ENCODE measurements at places on chromosomes 5 and 9.

GRCh38 chr5:3195994-3196393, 399.6 kb upstream of the IRX1 start:
- no peak for DNase-seq

GRCh38 chr5:112146323-112147226, 272.5 kb downstream of the EPB41L4A start:
- peak; percentile 35 for DNase-seq

DNA sequence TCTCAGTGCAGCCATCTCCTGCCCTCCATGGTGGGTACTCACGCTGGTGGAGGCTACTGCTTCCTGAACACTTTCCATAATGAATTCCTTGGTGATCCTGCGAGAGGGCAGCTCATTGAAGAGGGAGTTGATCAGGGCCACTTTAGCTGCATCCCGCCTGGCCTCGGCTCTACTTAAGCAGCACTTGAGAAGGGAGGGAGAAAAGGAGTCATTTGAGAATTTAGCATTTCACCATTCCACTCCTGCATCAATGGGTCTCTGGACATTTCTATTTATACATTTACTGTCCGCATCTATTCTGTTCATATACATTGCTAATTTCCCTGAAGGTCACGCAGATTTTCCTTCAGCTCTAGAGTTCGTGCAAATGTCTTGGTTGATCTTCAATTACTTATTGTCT, 35.1 kb downstream of the LIX1 start:
- no peak for DNase-seq

DNA sequence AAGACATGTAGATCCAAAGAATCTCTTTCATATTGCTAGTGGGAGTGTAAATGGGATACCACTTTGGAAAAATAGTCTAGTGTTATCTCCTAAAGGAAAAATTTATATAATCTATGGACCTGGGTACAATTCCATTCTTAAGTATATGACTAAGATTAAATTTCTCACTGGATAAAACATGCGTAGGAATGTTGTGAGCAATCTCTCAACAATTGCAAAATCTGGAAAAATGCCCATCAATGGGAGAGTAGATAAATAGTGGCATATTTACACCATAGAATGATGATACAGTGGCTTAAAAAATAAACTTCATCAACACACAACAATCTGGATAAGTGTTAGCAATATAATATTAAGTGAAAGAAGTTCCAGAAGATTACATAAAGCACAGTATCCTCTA, 469.5 kb downstream of the MAN2A1 start:
- no peak for DNase-seq

DNA sequence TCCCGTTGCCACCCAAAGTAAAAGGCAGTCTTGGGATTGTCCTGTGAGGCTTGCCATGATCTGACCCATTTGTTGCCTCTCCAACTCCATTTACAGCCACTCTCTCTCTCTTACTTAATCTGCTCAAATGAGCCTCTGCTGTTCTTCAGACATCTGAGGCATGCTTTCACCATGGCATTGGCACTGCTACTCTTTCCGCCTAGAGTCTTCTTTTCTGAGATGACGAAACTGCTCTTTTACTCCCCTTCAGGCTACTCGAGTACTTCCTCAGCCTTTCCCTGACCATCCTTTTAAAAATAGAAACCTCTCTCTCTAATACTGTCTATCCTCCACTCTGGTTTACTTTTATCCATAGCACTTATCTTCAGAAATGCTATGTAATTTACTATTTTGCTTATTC, 9.0 kb downstream of the FOCAD start:
- DNase-seq: no peak

GRCh38 chr9:35910613-35911359, 1.5 kb downstream of the SPAAR start:
- DNase-seq: peak; percentile 30

- no peak for DNase-seq
These were observed 213.1 kb upstream of the POU5F2 start for GRCh38 chr5:93954421-93955069.
